ENCODE measurements at places on chromosomes 6 and 20. TPM values are rescaled to one million over a fixed set of nuclear protein-coding genes. Genes with fewer than 3 reads are reported as not detected.

The SLC35F1 gene
- 0.12 TPM for total RNA-seq

The OXT gene
- not detected for total RNA-seq

DNA sequence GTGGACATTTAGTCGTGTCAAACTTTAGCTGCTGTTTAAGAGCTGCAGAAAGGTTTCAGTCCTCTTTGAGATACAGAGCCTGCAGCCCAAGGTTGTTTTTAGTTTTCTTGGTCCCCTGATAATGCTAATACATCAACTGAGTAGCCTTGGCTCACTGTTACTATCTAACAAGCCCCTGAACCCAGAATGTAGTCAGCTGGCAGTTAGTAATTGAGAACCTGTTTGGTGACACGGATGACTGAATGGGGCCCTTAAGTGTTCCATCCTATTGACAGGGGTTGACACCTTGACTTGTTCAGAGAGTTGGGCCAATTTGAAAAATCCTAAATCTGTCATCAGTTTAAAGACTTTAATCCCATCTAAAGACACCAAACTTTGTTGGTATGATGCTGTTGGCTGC, 2.8 kb downstream of the RTN4IP1 start:
- no peak overlapping the region for H3K27ac ChIP-seq
- no peak for DNase-seq
- peaks cover 12% of the 10 kb centered on the region for H3K36me3 ChIP-seq
- H3K4me3 ChIP-seq: no peak overlapping the region

GRCh38 chr6:26152226-26153101, 65.2 kb downstream of the HFE start:
- no peak overlapping the region for H3K27ac ChIP-seq
- no peaks in the 10 kb centered on the region for H3K27me3 ChIP-seq

GRCh38 chr6:2749969-2750600, 637 bp downstream of the MYLK4 start:
- H3K27me3 ChIP-seq: no peaks in the 10 kb centered on the region
- DNase-seq: peak; percentile 50
- peak overlapping the region; percentile 54 for H3K4me3 ChIP-seq
- no peaks in the 10 kb centered on the region for H3K36me3 ChIP-seq
- peaks cover 46% of the 10 kb centered on the region for H3K4me1 ChIP-seq

DNA sequence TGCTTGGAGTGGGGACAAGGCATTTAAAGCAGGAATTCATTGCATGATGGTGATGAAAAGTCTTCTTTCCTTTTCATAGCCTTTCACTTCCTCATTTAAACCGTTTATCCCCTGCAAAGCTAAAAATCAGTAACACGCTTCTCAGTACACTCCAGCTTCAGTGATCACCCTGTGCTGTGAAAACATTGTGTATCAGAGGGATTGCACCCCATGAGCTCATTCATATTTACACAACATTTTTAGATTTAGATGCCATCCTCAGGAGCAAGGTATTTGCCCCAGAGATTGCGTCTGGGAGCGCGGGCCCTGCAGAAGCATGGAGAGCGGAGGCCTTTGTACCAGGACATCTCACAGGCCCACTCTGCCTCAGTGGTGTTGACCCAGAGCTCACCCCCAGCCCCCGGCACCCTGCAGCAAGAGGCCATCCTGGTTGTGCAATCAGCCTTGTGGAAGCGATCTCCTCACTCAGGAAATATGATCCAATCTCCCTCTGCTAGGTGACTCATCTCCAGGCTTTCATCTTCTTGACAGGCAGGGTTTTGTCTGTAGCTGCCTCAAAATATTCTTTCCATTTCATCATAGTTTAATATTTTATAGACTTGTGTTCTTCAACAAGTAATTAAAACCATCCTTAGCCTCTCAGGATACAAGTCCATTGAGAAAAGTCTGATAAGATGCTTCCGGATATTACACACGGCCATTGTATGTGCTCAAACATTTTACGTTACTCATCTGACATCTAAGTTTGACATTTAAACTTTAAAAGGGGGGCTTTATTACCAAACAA, 38.9 kb upstream of the THBS2 start:
- peak; percentile 68 for DNase-seq
- no peak overlapping the region for H3K4me3 ChIP-seq
- H3K4me1 ChIP-seq: no peaks in the 10 kb centered on the region
- H3K27ac ChIP-seq: no peak overlapping the region
- no peaks in the 10 kb centered on the region for H3K27me3 ChIP-seq
- no peaks in the 10 kb centered on the region for H3K36me3 ChIP-seq

DNA sequence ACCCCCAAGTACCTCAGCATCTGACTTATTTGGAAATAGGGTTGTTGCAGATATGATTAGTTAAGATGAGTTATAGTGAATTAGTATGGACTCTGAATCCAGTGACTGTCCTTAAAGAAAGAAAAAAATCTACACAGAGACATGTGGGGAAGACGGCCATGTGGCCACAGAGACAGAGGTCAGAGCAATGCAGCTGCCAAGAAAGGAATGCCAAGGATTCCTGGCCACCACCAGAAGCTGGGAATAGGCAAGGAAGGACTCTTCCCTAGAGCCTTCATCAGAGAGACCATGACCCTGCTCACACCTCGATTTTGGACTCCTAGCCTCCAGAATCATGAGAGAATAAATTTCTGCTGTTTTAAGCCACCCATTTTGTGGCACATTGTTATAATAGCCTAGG, 81.8 kb downstream of the FYN start:
- no peaks in the 10 kb centered on the region for H3K36me3 ChIP-seq
- no peak overlapping the region for H3K4me3 ChIP-seq
- H3K27ac ChIP-seq: no peak overlapping the region
- no peak for DNase-seq
